Dermis blood vessel endothelial cell (primary cell): ENCODE measurements at places on chromosomes 7 and 10.

- DNase-seq: no peak
Observed at GRCh38 chr10:120931423-120931822, 80.3 kb downstream of the WDR11 start.

DNA sequence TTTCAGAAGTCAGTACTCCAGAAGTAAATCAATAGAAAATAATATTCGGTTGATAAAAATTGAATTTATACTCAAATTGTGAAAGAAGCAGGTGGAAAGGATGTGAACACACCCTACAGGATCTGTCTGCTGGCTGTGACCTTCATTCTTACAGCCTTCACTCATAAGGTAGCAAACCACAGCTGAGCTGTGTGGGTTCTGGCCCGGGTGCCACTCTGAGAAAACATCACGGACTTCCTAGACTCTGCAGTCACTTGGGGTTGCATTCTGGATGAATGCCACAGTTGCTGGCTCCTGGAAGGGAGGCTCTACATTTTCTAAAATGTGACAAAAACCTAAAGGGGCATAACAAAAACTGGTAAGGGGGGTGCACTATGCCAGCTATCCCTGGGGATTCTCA lies 36.0 kb upstream of the ABLIM1 start:
- no peak for DNase-seq

DNA sequence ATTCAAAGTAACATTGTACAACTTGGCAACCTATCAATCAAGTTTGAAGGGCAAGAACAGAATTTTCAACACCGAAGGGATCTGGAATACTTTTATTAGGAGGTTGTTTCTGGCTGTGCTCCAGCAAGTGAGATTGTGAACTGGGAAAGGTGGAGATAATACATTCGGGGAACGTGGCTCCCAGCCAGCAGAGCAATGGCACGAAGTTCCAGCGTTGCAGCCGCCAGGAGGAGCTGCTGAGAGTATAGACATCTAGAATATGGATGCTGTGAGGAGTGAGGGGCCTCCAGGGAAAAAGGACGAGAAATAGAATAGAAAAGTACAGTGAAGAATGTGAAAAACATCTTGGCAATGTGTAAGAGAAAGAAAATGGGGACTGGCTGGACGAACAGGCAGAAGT lies 69.5 kb downstream of the TCERG1L start:
- DNase-seq: peak; percentile 1

DNA sequence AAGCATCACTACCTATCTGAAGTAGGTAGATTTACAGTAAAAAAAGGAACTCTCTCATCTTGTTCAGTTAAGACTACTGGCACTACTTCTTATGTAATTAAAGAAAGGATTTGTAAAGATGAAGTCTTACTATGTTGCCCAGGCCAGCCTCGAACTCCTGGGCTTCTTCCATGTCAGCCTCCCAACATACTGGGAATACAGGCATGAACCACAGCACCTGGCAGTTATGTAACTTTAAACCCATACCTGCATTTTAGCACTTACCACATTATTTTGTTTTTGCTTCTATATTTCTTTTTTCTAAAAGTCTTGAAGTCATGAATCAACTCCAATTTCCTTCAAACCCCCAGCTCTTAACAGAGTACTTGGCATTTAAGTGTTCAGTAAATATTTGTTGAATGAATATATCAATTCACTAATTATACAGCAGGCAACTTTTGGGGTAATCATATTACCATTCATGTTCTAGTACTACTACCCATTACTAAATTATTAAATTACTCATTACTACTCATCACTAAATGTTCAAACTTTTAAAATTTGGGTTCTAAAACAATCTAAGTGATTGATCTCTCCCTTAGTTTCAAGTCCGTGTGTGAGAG lies 31.6 kb upstream of the CCDC71L start:
- no peak for DNase-seq

GRCh38 chr7:157793973-157794745 lies 457.4 kb downstream of the DNAJB6 start:
- no peak for DNase-seq

- DNase-seq: no peak
Observed at GRCh38 chr7:14201353-14201752, 211.9 kb upstream of the ETV1 start.

DNA sequence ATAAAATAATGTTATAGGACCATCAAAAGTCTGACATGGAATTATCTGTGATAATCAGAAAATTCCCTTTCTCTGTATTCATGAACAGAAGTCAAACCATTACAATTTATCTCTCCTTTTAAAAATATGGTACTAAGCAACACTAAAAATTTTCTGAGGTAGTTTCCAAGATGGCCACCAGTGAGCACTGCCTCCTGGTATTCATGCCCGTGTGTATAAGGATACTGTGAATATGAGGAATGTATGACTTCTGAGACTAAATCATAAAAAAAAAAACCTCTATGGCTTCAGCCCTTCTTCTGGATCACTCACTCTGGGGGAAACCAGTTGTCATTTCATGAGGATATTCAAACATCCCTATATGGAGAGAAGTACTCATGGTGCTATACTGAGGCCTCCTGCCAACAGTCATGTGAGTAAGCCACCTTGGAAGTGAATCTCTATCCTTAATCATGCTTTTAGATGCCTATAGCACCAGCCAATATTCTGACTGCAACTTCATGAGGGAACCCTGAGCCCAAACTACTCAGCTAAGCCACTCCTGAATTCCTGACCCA lies 41.1 kb downstream of the SIRT1 start:
- no peak for DNase-seq

DNA sequence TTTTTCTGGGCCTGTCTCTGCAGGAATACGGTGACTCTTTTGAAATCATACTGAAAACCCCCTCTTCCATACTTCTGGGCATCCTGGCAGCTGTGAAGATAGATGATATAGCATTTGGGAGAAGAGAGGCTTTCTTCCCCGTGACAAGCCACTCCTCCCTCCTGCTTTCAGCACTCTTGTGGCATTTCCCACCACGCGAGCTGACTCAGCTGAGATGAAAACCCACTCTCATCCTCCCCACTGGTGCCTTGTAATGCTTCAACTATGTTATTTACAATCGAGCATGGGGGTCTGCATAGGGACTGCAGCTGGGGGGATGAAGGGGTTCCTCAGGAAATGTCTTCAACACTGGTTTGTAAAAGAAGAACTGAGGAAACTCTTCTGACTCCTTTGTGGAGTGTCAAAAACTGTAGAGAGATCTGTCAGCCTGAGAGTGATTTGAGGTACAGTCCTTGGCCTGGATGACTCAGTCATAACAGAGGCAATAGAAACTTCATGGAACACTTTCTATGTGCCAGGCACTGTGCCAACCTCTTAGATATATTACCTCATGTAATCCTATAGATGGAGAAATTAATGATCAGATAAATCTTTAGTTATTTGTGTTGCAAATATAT lies 1.7 kb upstream of the TBATA start:
- DNase-seq: no peak

DNA sequence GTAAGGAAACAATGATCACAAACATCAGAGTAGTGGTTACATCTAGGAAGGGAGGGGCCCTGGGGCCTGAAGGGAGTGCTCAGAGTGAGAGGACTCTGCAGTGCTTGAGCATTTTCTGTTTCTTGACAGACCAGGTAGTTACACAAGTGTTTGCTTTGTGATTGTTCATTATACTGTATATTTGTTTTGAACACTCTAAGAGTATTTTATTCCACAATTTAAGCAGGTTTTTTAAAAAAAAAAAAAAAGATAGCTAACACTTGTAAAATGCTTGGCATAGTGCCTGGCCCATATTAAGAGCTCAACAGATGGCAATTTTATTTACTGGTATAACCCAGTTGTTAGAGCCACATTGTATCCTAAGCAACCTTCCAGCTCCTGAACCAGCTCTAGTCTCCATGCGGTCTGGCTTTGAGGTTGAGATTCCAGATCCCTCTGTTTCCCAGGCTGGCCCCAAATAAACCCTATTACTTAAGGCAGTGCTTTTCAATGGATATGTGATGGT lies 20.1 kb upstream of the ATXN7L1 start:
- no peak for DNase-seq
